ENCODE measurements at places on chromosomes 1 and 21.

GRCh38 chr1:29341936-29342335 lies 105.6 kb downstream of the PTPRU start:
- no peak for DNase-seq

DNA sequence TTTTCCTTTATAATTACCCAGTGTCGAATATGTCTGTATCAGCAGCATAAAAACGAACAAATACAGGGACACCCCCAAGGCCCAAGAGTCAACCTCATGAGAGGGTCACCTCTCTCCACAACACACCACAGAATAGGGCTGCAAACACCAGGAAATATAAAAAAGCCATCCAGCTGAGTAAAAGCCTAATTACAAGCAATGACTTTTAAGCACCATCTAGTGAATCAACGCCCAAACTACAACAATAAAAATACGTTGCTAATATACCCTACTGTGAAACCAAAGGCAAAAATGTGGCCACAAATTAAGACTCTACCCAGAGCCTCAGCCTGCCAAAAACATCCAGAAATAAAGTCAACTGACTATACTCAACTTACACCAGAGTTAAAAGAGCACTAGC lies 817.9 kb upstream of the NEGR1 start:
- no peak for DNase-seq

DNA sequence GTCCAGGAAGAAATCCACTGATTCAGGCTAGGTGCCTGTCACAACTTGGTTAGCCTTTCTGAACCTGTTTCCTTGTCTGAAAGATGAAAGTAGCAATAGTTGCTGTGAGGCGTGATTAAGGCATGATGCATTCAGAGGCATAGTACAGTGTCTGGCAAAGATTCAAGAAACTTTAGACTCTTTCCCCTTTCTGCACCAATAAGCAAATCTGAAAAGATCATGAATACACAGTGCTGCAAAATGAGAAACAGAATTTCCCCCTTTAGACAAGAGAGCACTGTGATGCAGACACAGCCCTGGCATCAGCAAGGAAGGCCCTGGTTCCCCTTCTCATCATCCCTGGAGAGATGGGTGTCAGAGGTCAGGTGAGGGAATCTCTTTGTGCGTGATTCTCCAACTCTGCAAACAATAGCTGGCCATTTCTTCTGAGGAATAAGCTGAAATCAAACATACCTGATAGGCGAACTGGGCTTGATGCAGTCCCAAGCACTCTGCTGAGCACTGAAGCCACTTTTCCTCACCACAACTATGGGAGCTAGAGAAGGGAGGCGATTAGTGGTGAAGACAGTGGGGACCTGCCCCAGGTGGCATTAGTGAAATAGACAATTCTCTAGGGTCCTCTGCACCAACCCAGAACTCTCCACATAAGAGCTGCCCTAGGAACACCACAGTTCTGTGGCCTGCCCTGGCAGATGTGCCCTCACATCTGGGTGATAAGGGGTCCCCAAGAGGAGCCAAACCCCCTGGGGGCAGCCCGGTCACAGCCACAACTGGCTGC lies 41.7 kb downstream of the ITPKB start:
- peak; percentile 69 for DNase-seq

GRCh38 chr1:214154596-214155292 lies 126.2 kb upstream of the SMYD2 start:
- no peak for DNase-seq

GRCh38 chr1:241271427-241271826 lies 85.6 kb downstream of the RGS7 start:
- DNase-seq: no peak

GRCh38 chr1:174243451-174244000 lies 84.2 kb downstream of the RABGAP1L start:
- DNase-seq: no peak

- no peak for DNase-seq
Measured at GRCh38 chr21:46081022-46081861, 16.7 kb upstream of the COL6A2 start.

GRCh38 chr1:29213055-29213454 lies 17.7 kb downstream of the MECR start:
- no peak for DNase-seq

DNA sequence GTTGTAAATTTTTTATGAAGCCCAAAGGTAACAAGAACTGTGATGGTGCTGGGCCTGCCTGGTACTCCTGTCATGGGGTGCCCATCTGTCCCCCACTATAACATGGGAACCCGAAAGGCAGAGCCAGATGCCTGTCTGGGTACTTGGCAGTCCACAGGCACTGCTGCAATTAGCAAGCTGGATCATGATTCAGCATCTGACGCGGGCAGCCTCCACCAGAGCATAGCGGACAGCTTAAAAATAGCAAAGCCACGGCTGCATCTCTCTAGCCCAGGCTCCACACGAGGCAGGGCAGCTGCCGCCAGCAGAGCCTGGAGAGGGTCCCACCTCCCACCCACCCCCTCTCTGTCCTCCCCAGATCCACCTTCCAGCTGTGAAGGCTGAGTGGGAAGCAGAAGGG lies 22.9 kb downstream of the SUSD4 start:
- no peak for DNase-seq

DNA sequence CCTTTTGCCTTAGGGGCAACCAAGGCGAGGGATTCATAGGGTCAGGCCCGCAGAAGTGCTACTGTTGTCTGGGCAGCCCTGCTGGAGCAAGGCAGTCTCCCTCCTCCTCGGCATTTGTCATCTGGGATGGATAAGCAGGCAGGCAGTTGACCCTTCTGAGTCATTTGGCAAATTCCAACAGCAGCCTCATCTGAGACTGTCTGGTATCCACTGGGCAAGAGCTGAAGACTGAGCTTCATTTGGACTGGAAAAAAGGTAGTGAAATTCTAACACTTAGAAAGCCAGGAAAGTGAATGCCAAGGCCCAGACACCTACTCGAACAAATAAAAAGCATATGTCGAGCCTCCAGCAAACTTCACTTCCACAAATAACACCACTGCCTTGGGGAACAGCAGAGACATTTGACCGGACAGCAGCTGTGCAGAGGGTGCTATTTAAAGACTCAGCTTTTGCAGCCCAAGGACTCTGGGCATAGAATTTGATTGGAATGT lies 4.0 kb upstream of the ZBTB40 start:
- DNase-seq: no peak

DNA sequence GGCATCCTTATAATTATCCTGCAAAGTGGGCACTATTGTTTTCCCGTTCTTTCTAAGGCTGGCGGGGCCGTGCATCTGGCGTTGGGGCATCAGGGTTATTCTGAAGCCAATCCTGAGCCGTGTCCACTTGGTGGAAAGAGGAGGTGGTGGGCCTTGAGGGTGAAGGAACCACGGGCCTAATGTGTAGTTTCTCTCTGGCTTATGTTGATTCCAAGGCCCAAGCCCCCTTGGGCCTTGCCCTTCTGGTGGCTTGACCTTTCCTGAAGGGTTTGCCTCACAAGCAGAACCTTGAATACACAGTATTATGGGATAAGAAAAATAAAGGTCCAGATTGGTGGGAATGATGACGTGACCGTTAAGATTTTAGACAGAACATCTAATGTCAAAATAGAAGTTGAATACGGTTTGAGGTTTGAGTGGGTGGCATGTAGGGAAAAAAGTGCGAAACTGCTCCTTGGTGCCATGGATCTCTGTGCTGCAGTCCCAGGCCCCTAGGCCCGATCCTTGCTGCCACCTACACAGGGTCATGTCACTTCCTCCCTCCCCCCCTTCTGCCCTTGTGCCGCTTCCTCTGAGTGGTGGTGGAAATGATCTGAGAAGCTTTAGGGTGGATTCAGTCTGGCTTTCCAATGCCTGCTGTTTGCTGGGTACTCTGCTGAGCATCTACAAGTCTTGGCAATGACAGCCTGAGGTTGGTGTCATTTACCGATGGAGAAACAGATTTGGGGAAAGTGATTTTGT lies 90.5 kb downstream of the PRDM2 start:
- no peak for DNase-seq

DNA sequence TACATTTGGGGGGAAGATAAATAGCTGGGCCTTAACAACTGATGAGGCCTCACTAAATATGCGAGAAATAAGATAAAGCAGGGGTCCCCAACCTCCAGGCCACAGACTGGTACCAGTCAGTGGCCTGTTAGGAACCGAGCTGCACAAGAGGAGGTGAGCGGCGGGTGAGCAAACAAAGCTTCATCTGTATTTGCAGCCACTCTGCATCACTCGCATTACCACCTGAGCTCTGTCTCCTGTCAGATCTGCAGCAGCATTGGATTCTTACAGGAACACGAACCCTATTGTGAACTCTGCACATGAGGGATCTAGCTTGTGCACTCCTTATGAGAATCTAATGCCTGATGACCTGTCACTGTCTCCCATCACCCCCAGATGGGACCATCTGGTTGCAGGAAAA lies 5.2 kb upstream of the PAXBP1 start:
- no peak for DNase-seq

DNA sequence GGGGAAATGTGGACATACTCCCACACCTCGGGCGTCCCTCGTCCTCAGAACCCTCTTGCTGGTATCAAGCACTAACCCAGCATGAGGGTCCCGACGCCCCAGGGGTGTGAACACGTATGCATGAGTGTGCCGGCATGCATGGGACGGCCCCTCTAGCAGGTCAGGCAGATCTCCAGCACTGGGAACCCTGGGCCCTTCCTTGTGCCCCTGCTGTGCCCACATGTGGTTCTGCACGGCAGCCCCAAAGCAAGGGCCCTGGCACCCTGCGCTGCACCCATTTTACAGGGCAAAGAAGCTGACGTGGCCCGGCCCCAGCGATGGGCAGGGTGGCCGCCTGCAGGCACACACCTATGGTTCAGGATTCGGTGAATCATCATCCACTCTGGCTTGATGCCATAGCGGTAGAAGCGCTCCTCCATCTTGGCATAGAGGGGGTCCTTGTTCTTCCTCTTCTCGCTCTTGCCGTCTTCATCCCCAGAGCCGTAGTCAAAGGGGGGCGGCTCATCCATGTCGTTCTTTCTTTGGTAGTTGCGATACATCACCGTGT lies 34.2 kb downstream of the CHD5 start:
- DNase-seq: no peak

DNA sequence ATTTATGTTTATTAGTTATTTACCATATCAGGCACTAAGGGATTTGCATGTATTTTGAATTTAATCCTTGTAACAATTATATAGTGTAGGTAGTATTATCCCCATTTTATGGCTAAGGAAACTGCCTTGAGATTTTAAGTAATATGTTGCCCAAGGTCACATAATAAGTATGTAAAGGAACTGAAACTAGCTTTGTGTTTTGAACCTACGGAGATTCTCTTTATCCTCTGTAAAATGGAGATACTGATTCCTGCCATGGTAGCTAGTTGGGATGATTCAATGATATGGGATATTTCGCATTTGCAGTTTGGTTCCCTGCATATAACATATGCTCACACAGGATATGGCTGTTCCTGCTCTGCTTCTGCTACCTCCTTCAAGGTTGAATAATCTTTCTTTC lies 144.3 kb downstream of the ST6GALNAC3 start:
- DNase-seq: no peak

DNA sequence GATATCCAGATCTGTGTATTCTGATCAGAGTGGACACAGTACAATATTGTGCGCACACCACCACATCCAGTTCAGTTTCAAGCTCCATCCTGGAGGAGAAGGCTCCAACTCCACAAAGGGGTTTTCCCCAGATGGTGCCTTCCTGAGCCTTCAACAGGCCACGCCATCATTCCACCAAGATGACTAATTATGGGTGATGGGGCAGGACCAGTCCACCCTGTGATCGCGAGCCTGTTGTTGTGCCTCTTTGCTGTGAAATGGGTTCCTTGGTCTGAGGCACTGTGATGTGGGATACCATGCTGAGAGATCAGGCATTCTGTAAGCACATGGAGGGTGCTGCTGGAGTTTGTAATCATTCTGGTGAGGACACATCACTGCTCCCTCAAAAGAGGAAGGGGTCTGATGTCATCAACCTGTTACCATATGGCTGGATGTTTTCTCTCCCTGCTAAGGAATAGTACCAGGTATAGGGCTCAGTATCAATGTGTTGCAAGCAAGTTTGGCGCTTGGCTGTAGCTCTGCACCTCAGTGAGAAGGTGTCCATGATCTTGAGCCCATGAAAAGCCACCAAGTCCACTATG lies 6.7 kb upstream of the SH2D2A start:
- no peak for DNase-seq

DNA sequence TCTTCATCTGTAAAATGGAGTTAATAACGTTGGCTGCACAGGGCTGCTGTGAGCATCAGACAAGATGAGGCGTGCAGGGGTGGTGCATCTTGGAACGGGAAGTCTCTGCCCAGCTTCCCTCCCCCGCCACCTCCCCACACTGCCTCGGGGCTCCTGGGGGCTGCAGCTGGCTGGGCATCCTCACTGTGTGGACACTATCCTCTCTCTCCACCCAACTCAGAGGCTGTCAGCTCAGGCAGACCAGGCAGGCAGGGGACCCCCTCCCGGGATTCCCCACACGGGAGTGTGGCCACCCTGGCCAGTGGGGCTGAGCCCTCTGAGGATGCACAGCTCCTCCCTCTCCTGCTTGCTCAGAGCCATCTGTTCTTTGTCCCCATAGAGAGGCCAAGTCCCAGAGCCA lies 122.7 kb downstream of the CCDC185 start:
- no peak for DNase-seq

Measured in memory B cell (primary cell).